ENCODE measurements at places on chromosomes 16 and 17.

- no peak for DNase-seq
Observed at GRCh38 chr16:60553090-60553757, 1483.0 kb downstream of the CDH8 start.

DNA sequence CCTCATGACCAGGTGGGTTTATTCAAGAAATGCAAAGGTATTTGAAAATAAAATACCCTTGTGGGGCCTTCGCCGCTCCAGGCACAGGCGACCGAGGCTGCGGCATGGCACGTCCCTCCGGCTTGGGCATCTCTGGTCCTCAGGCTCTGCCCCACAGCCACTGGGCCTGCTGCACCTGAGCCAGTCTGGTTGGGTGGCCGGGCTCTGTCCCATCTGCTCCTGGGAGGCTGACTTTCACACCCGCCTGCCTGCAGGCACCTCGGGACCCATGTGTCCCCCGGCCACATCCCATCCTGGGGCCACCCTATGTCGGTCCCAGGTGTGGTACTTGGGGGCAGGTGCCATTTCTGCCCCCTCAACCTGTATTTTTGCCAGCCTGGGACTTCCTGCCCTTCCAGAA, 20.9 kb downstream of the OSBPL7 start:
- DNase-seq = no peak

GRCh38 chr16:67245186-67245585, 2.1 kb downstream of the FHOD1 start:
- DNase-seq = no peak

- DNase-seq = no peak
Observed at GRCh38 chr17:44981221-44981968, 13.3 kb upstream of the C1QL1 start.

GRCh38 chr17:65055280-65055707, 1.2 kb downstream of the GNA13 start:
- DNase-seq = no peak

DNA sequence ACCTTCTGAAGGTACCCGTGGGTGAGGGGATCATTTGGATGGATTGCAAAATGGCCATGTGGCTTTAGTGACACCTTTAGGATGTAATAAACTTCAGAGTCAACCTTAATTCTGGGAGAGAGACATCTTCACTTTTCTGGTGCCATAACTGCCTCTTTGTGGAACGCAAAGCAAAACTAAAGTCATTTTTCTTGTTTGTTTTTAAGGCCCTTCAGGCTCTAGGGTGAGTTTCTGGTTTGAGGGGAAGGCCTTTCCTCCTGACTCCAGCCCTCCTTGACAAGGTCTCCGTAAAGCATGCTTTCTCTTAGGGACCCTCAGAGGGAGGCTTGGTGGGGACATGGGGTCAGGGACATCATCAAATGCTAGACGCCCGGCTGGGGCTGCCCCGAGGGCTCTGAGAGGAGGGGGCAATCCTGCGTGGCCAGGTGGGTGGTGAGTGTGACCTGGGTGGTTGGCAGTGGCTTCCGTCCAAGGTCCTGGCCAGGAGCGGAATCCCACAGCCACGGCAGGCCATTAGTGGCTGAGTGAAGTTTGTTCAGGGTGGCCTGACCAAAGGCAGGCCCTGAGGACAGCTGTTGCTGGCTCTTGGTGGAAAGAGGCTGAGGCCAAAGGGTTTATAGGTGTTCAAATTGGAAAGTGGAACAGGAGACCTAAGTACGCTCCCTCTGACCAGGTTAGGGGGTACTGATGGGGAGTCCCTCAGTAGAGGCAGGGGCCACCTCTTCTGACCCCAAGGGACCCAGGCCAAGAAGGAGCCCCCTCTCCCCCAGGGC, 112.2 kb downstream of the METRNL start:
- DNase-seq = no peak
